ENCODE measurements at places on chromosomes 6 and 20.

DNA sequence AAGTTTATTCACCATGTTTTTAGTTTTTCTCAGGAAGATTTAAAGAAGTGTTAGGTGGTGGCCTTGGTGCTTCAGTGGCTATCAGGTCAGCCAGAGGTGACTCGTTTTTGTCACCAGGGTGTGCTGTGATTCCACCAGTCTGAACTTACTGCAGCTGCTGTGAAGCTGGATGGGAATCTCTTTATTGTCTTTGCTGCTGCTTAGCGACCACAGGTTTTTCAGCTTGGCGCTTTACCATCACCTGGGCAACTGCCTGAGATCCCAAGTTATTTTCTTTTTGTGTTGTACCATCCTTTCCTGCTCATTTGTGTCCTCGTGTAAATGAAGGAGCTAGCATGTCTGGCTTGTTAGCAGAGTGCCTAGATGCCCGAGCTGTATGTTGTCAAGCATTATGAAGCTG, 146.9 kb downstream of the MACROD2 start:
- DNase-seq, result no peak

DNA sequence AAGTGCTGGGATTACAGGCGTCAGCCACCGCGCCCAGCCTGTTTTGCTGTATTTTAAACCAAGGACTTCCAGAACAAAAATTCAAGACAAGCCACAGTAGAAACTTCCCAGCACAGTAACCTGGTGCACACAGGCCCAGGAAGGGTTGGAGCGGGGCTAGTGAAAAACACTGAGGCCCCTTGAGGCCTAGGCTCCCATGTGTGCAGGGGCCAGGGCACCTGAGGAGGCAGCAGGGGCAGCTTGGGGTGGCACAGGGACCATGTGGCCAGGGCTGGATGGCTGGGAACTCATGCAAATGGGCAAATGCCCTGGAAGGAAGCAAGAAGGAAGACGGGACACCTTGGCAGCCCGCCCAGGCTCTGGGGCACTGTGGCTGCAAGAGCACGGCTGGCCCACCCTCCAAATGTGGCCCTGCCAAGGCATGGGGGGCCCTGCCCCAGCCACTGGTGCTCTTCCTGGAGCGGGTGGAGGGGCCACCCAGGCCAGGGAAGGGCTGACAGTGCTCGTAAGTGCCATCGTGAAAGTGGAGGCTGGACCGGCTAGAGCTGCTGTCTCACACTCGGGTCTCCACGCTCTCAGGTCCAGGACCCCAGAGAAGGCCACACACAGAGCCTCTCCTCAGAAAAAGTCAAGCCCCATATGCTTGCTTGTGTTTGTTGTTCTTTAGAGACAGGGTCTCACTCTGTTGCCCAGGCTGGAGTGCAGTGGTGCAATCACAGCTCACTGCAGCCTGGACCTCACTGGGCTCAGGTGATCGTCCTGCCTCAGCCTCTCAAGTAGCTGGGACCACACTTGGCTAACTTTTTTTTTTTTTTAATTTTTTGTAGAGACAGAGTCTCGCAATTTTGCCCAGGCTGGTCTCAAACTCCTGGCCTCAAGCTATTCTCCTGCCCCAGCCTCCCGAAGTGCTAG, 10.3 kb downstream of the SLC2A4RG start:
- no peak for DNase-seq

- DNase-seq, result no peak
Measured at GRCh38 chr6:5736016-5736738, 270.5 kb downstream of the NRN1 start.

- no peak for DNase-seq
Measured at GRCh38 chr20:39993742-39994141, 695.3 kb downstream of the MAFB start.

GRCh38 chr6:71383901-71384489, 95.4 kb downstream of the OGFRL1 start:
- no peak for DNase-seq

DNA sequence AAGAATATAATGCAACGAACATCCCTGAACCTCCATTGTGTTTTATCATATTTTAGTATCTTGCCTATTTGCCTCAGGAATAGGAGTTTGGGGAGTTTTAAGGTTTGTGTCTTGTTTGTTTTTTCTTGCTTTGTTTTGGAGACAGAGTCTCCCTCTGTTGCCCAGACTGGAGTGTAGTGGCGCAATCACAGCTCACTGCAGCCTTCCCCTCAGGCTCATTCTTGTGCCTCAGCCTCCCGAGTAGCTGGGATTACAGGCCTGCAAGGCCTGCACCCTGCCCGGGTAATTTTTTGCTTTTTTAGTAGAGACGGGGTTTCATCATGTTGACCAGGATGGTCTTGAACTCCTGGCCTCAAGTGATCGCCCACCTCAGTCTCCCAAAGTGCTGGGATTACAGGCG, 63.3 kb upstream of the CARMIL1 start:
- no peak for DNase-seq

DNA sequence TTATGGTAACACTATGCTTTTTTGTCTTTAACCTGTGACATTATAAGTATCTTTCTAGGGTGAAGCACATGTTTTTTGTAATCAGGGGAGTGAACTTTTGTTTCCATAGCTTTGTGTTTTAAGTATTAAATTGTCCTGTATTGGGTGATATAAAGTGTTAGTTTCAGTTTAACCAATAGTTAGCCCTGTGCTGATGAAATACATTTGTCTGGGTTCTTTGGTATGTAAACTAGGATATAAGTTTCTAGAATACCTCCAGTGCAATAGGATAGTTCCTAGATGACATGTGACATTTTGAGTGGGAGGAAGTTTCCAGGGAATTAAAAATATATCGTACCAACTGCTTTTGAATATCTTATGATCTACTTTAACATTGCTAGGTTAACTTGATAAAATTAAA, 611.0 kb upstream of the MARCKS start:
- DNase-seq, result no peak
